ENCODE measurements at places on chromosomes 7 and 10.

- DNase-seq = no peak
Measured at GRCh38 chr10:126732868-126733267, 62.4 kb upstream of the C10orf90 start.

GRCh38 chr7:138865843-138866242 is 67.8 kb upstream of the ATP6V0A4 start:
- DNase-seq = no peak

DNA sequence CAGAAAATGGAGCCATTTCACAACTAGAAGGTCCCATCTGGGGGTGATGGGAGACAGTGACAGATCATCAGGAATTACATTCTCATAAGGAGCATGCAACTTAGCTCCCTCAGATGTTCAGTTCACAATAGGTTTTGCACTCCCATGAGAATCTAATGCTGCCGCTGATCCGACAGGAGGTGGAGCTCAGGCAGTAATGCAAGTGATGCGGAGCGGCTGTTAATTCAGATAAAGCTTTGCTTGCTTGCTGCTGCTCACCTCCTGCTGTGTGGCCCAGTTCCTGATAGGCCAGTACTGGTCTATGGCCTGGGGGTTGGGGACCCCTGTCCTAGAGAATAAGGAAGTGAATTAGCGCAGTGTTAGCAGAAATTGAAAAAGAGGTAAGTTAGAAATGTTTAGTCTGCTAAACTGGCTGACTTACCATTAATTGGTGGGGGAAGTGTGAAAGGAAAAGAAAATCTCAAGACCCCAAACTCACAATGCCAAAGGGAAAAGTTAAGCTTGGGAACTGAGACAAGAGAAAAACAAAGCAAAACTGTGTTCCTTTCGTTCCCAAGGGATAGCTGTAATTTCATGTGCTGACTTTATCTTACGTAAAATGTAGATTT is 76.4 kb downstream of the LYZL2 start:
- no peak for DNase-seq

- no peak for DNase-seq
Measured at GRCh38 chr7:85498031-85498430, 311.2 kb upstream of the SEMA3D start.

DNA sequence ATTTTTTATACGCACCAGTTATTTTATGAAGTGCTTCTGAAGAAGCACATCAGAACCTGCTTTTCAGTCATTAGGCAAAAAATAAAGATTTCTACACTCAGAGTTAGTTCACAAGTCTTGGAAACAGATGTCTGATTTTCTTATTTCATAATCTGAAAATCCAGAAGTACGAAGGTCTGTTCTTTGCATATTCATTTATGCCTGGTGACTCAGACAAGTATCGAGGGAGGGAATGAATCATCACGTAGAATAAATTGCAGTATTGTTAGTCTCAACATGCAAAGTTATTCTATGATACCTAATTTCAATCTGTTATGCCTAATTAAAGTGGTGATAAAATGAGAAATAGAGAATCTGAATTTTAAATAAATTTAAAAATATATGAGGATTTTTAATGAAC is 113.6 kb upstream of the SEM1 start:
- no peak for DNase-seq

GRCh38 chr10:112768121-112768520 is 181.9 kb upstream of the TCF7L2 start:
- no peak for DNase-seq

DNA sequence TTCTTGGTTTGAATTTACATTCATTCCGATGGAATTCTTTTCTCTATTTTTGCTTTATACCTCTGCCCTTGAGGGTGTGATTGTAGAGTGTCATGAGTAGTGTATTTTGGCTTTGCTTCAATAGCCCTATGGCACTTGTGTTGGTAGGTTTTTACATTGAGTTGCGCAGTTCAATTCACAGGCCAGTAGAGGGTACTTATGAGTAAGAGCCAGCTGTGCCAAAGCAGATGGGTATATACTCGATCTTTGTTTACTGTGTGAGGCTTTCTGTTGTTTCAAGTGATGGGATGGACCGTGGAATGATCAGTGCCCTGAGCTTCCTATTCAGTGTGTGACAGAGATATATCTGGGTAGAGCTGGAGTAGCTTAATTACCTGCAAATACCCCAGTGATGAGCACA is 4.3 kb upstream of the AKR1C3 start:
- DNase-seq = no peak

GRCh38 chr7:98591926-98592325 is 25.2 kb upstream of the NPTX2 start:
- no peak for DNase-seq

DNA sequence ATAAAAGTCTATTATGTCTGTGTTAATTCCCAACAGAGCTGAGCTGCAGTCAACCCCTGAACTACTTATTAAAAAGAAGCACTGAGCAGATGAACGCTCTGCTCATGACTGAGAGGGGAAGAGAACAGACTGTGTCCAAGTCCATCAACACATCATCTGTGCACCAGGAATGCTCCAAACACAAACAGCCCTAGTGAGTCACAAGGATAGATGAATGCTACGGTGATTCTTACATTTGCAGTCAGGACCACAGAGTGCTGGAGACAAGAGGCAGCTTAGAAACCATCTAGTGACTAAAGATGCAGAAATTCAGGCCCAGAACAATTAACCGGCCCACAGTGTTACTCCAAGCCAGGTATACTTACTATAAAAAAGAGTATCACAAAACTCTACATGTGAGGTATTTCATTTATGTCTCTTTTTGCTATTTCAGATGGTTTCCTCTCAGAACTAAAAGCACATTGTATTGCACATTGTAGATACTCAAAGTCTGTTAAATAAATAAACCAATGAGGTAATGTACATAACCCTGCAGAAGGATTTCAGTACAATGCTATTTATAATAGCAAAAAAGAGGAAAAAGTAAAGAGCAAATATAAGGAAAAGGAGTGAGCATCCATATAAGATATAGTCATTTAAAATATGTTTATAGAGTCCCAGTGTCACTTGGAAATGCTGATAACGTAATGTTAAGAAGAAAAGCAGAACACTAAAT is 159.2 kb downstream of the KCNMA1 start:
- DNase-seq = no peak

DNA sequence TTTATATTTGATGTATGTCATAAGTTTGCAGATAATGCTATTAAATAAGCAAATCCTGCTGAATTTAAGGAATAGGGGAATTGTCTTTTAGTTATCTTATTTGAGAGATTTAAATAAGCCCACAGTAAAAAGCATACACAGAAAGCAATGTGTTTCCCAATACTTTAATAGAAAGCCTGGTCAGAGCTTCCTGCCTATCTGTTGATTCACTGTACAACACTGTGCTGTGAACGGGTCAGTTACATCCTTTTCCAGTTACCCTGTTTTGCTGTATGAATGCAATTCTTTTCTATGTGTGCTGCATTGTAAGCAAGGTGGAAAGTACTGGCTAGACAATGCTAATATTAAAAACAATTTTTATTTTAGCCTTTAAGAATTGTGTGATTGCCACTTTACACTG is 81.2 kb downstream of the ANKRD7 start:
- no peak for DNase-seq

GRCh38 chr10:57035310-57035709 is 674.3 kb upstream of the ZWINT start:
- DNase-seq = no peak

DNA sequence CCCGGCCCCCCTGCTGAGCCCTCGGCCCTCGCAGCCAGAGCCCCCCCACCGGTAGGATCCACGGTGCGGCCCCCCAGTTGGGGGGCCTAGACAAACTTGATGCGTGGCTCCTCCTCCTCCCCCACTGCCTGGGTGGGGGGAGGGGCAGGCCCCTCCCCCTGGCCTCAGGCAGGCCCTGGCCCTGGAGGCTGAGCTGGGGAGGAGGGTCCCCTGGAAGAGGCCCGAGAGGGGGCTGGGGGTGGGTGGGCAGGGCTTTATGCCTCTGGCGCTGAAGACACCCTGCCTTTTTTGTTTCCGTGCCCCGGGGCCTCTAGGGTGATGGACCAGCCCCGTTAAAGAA is 3.7 kb downstream of the VPS37D start:
- DNase-seq = no peak

Measured in activated CD8-positive, alpha-beta memory T cell treated with anti-CD3 and anti-CD28 coated beads for 1 hour (primary cell).